NCI-H748 treated with DMSO at 0.1 percent for 48 hours (cell line): ENCODE measurements at places on chromosomes 5 and 9.

GRCh38 chr9:105004466-105005090 lies 76.6 kb upstream of the ABCA1 start:
- DNase-seq = no peak

GRCh38 chr9:22088717-22089061 lies 79.6 kb upstream of the CDKN2B start:
- DNase-seq = no peak

- DNase-seq = no peak
Observed at GRCh38 chr5:132785365-132785764, 8.3 kb upstream of the SEPTIN8 start.

GRCh38 chr9:90946982-90947381 lies 145.4 kb downstream of the SYK start:
- DNase-seq = no peak

DNA sequence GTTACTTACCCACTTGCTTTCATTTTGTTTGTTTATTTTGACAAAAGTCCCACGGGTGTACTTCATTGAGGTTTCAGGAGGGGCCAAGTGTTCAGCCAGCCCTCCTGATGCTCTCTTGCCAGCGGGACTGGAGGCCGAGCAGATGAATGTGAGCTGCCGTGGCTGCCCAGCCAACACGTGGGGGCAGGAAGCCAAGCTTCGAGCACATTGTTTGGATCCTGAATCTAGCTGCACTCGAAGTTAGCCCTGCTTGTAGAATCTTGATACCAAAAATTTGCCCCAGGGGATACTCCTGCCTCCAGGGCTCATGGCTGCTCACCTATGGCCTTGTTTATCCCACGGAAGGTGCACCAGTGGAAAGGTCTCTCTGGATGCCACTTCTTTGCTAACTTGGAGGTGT lies 49.3 kb downstream of the RASGEF1C start:
- no peak for DNase-seq

DNA sequence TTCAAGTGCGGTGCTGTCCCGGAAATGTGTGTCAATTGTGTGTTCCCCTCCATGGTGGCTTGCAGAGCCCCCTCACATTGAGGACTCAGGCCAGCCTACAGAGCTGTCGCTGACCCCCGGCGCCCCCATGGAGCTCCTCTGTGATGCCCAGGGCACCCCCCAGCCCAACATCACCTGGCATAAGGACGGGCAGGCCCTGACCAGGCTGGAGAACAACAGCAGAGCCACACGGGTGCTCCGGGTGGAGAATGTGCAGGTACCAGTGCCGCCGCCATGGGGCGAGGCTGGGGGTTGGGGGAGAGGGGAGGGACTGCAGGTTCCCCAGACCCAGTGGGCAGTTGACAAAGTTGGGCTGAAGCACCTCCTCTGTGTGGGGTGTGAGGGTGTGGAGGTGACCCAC lies 50.4 kb upstream of the ASS1 start:
- no peak for DNase-seq
